ENCODE measurements at places on chromosomes 6 and 20.

GRCh38 chr6:155408981-155409380 is 46.7 kb downstream of the NOX3 start:
- no peak for DNase-seq

GRCh38 chr6:158570681-158570962 is 10.7 kb downstream of the TMEM181 start:
- no peak for DNase-seq

GRCh38 chr6:28710466-28711191 is 184.9 kb downstream of the GPX5 start:
- DNase-seq, result no peak

- DNase-seq, result no peak
Measured at GRCh38 chr20:38321959-38322598, 18.1 kb downstream of the BPI start.

GRCh38 chr20:61805781-61806180 is 259.9 kb downstream of the TAF4 start:
- no peak for DNase-seq

DNA sequence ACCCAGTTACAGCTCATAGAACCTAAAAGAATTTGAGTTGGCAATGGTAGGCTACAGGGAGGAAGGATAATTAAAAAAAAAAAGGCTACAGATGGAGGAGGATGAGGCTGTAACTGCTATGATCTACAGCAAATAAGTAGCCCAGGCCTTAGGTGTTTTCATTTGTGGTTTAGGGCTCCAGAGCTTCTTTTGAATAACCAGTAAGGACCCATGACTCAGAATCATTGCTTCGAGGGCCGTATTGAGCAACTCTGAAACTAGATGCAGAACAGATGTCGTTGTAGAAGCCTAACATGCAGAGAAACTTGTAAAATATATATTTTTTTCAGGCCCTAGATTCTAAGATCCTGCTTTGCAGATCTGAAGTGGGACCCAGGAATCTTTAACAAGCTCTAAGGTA is 19.0 kb upstream of the ASIP start:
- no peak for DNase-seq

GRCh38 chr6:33411632-33412005 is 805 bp downstream of the PHF1 start:
- no peak for DNase-seq

DNA sequence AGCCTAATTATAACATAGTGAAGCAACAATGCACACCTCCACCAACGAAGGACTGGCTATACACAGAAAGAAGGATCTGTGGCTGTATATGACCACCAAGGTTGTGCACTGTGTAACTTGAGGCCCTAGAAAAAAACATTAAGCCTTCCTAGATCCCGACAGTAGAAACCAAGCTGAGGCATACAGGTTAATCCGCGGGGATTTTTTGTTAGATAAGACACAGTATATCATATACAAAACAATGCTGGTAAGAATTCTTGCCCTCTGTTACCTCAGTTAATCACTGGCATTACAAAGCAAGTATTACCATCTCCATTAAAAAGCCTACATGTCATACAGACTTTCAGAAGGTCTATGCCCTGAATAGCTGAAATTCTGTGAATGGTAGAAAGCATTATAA is 228.8 kb downstream of the TBC1D32 start:
- DNase-seq, result no peak
